ENCODE measurements at places on chromosomes 4 and X.

GRCh38 chrX:153765138-153766079, 1.4 kb downstream of the PLXNB3 start:
- DNase-seq: no peak

- DNase-seq: no peak
Measured at GRCh38 chrX:18309401-18309800, 45.1 kb downstream of the SCML2 start.

- no peak for DNase-seq
Measured at GRCh38 chrX:74426071-74426470, 4.8 kb downstream of the SLC16A2 start.

DNA sequence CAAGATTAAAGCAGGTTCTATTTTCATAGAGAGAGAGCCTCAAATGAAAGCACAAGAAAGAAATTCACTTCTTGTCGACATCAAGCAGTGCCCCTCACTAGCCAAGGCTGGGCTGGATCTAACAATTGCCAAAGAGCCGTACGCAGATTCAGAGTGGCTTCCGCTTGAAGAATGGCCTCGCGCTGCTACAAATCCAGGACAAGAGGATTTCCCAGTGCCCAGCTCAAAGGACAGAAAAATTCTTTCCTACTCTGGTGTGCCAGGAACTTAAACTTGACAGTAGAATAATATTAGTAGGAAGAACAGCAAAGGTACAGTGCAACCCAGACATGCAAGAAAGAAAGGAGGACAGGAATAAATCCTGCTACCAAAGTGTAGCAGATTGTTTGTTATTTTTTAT, 56.5 kb upstream of the PPARGC1A start:
- no peak for DNase-seq

DNA sequence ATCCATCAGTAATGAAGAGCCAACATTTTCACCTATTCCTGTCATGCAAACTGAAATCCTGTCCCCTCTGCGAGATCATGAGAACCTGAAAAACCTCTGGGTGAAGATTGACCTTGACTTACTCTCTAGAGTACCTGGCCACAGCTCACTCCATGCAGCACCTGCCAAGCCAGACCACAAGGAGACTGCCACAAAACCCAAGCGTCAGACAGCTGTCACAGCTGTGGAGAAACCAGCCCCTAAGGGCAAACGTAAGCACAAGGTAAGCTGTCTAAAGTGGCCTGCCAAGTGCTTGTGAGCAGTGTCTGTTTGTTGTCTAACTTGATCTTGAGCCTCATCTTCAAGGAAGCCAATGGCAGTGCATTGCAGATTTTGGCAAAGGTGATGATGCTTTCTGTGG, 455.9 kb downstream of the AFF2 start:
- DNase-seq: no peak

DNA sequence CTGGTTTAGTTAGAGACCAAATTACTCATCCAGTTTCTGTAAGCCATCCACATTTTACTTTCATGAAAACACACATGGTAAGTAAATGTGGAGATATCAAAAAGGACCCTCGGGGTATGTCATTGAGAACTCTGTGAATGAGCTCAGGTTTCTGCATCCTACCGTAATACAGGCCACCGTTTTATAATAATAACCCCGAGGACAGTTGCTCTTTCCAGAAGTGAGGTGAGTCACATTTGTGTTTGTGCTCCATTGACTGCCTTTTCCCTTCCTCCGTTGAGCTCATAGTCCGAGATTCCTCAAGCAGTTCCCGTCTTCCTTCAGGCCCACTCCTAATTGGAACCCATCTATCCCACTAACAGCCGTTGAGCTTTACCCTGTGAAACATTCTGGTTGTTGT, 95.3 kb downstream of the GRID2 start:
- DNase-seq: no peak

GRCh38 chrX:115639334-115639880, 78.4 kb downstream of the PLS3 start:
- no peak for DNase-seq

- DNase-seq: no peak
Measured at GRCh38 chr4:17068891-17069290, 170.4 kb upstream of the LDB2 start.

DNA sequence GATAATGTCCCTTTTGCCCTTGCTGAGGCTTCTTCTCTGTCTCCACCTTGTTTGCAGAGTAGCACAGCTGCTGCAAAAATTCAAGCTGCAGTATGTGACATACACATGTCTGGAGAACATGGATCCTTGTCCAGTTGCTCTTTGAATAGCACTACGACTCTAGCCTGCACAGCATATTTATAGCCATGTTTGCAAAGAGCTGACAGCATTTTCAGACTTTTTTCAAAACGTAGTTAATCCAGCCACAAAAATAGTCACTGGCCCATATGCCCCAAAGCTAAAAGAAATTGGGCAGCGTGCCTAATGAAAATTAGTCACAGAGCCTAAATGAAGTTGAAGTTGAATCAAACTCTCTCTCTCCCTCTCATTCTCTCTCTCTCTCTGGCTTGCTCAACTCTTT, 17.5 kb downstream of the SLC16A2 start:
- no peak for DNase-seq

DNA sequence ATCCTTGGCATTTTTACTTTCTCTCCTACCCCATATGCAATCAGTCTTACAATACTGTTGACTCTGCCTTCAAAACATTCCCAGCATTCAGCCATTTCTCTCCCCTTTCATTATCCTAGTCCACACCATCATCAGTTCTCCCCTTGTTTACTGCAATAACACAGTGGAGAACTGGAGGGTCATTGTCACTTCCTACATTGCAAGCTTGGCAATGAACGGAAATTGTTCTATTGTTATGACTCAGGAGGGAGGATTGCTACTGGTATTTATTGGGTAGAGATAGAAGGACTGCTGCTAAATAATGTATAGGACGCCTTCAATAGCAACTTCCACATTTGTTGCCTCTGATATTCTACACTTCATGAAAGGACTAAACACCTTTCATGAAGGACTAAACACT, 231.8 kb downstream of the BANK1 start:
- no peak for DNase-seq

All from cortex of kidney (tissue), 1 donor.